ENCODE measurements at places on chromosomes 5 and 9.

GRCh38 chr9:28136113-28136512 lies 562.8 kb upstream of the C9orf72 start:
- DNase-seq: no peak

DNA sequence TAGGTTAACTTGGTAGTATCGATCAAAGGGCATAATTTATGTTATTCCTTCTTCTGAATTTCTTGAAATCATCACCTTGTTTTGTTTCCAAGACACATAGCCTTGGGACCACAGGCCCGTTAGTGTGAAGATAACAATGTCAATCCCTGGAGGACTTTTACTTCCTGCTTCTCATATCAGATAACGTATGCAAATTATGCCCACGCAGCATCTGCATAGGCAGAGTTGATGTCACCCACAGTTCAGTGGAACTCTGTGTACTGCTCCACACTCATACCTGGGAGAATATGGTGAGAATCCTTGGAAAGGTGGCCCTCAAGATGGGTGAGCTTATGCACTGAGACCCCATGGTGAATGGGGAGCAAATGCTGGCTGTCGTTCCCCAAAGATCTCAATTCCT lies 95.0 kb downstream of the CFAP90 start:
- no peak for DNase-seq

GRCh38 chr5:1886846-1887587 lies 4.3 kb upstream of the IRX4 start:
- DNase-seq: no peak

GRCh38 chr5:42579320-42579719 lies 156.1 kb downstream of the GHR start:
- no peak for DNase-seq

DNA sequence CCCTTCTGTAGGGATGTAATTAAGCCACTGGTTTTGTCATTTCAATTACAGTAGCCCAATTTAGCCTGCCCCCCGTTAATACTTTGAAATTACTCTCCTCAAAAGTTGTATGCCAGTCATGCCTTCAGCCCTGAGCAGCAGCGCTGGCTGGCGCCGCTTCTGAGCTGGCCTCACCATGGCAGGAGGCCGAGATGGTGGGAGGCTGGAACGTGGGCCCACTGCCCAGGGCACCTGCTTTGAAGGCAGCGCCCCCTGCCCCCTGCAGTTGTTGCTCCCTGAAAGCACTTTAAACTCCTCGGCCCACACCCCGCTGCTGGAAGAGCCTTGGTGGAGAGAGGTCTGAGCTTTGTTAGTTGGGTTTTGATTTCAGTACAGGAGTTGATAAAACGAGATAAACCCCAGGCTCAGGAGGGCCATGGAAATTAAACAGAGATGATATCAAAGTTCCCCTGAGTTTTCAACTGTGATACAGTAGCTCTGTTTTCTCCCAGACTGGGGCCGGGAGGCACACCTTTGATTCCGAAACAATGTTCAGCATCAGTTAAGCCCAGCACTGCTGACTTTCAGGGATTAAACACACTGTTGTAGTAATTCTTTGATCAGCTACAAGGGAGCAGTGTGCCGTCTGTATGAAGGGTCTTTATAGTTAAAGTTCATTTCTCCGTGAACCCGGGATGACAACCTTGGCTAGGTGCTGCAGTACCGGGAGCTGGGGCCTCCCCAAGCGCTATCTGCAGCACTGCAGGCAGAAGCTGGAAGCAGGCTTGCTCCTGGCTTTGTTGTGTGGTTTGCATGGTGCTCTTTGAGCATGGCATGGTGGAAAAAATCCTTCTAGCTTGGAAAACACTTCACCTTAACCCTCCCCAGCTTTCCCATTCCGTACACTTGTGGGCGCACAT lies 9.5 kb downstream of the MVB12B start:
- DNase-seq: no peak

DNA sequence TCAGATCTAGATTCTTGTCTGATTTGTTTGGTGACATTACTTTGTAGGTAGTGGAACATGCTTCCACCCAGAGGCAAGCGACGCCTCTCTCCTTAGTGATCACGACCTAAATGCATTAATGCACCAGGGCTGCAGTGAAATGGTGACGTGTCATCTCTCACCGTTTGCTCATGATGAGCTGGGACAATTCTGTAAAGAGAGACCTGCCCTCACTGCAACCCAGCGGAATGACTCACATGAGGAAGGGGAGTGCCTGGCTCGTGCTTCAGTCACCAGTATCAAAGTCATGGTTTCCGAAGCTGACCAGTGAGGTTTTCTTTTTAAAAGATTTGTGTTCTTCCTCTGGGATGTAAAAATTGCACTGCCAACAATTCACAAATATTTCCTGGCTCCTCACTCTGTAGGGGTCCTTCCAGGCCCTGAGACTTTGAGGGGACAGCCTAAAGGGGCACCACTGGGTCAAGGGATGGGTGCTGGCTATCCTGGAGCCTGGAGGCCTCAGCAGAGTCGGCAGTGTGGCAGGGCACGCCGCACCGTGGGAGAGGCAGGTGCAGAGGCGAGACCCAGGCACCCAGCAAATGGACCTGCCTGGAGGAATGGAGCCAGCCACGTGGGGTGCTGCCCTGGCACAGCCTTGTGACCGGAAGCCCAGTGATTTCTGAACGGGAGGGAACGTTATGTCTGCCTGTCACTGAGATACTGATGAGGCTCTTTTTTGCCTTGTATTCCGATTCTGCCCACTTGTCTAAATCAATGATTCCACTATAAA lies 17.3 kb downstream of the QSOX2 start:
- DNase-seq: no peak

DNA sequence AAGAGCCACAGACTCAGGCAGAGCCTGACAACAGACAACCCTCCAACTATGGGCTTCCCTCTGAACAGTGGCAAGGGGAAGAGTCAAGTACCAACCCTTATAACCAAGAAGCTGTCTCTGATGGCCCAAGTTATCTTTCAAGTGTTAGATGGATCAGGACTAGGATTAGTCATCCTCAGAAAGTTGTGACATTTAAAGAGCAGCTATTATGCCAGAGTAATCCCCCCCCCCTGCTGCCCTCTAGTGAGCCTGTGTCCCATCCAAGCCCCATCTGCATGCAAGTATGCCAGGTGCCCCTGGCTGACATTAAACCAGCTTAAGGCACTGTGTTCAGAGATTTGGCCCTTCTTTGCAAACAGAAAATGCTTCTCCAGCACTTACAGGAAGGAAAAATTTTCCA lies 16.8 kb upstream of the SPATA31D1 start:
- DNase-seq: no peak

- DNase-seq: no peak
Observed at GRCh38 chr5:19910136-19910535, 77.9 kb downstream of the CDH18 start.

DNA sequence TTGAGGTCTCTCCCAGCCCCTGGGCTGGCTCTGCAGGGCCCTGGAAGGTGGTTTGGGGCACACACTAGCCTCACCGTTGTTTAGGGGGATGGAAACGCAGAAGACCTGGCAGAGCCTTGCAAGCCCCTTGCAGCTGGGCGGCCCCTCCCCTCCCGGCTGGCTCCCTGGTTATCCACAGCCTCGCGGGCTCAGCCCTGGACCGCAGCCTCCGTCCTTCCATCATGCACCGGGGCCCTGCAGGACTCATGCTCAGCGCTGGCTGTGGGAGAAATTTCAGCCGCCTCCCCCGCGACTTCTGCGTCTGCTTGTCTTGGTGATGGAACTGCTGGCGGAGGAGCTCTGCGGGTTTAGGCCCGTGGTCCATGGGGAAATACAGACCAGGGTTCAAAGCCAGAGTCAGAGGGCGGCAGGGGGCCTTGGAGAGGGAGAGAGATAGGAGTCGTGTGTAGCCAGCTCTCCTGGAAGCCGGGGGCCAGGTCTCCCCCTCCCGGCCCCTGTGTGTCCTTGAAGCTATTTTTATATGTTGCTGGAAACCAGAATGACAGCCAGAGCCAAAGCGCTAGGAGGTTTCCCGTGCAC lies 75.8 kb upstream of the IER5L start:
- DNase-seq: no peak

- no peak for DNase-seq
Observed at GRCh38 chr9:125767349-125767748, 20.2 kb downstream of the PBX3 start.

- no peak for DNase-seq
Observed at GRCh38 chr5:170701334-170701733, 82.2 kb upstream of the GABRP start.

- DNase-seq: peak; percentile 24
Observed at GRCh38 chr9:133163504-133164172, at the start of gene GBGT1. GBGT1 (minus strand) TSS chr9:133163914; CDS start chr9:133162412, 1,502 bp downstream.

- DNase-seq: no peak
Observed at GRCh38 chr9:32502464-32502863, 23.5 kb downstream of the RIGI start.

DNA sequence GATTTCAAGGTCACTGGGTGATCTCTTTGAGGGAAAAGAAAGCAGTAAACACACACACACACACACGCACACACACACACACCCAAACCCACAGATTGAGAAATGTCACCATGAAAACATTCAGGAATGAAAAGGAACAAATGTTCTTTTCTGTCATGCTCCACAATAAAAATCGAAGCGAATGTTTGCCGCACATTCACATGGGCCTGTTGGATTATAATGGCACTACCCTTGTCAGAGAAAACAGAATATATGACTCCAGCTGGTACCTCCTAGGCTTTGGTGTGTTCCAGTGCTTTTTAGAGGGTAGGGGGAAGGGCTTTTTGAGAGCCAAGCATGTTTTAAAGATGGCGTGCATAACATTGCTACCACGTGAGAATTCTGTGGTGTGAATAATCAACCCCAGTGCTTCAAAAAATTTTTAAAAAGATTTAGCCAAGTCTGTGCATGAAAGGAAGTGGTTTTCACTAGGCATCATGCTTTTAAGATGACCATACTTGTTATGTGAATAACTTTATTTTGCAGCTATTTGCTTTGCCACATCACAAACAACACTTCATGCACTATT lies 120.8 kb upstream of the ZNF608 start:
- no peak for DNase-seq

DNA sequence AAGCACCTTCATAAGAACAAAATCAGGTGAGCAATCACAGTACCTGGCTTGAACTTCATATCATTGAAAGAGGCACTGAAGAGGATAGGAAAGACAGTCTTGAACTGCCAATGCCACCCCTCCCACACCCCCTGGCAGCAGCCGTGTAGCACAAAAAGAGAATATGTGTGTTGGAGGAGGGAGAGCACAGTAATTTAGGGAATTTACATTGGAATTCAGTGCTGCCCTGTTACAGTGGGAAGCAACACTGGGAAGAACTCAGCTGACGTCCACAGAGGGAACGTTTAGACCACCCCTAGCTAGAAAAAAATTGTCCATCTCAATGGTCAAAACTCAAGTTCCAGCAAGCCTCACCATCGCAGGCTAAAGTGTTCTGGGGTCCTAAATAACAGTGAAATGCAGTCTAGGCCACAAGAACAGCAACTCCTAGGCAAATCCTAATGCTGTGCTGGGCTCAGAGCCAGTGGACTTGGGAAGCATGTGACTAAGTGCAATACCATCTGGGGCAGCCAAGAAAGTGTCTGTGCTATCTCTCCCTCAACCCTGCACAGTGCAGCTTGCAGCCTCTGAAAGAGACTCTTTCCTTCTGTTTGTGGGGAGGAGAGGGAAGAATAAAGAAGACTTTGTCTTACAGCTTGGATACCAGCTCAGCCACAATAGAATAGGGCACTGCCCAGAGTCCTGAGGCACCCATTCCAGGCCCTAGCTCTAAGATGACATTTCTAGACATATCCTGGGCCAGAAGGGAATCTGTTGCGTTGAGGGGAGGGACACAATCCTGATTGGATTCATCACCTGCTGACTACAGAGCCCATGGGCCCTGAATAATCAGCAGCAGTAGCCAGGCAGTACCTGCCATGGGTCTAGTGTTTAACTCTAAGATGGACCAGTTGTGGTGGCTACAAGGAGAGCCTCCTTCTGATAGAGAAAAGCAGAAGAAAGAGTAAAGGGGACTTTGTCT lies 62.1 kb upstream of the VLDLR start:
- no peak for DNase-seq

DNA sequence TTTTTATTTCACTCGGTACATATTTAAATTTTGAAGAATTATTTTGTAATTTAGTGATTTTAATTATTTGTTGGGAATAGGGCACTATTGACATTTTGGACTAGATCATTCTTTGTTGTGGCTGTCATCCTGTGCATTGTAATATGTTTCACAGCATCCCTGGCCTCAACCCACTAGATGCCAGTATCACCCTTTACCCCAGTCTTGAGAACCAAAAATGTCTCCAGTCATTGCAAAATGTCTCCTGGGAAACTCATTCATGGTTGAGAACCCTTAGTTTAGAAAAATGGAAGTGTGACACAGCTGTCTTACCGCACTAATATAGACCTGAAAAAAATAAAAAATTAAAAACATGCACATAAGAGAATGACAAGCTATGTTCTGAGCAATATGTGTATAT lies 88.4 kb upstream of the CCDC152 start:
- DNase-seq: no peak

- no peak for DNase-seq
Observed at GRCh38 chr9:119284587-119285337, 84.5 kb downstream of the BRINP1 start.

- DNase-seq: no peak
Observed at GRCh38 chr5:173328844-173329490, 753 bp upstream of the STC2 start.

All from activated naive CD4-positive, alpha-beta T cell (primary cell).